ENCODE measurements at places on chromosomes 4 and X.

- no peak for DNase-seq
Observed at GRCh38 chrX:118062817-118063615, 53.6 kb downstream of the KLHL13 start.

DNA sequence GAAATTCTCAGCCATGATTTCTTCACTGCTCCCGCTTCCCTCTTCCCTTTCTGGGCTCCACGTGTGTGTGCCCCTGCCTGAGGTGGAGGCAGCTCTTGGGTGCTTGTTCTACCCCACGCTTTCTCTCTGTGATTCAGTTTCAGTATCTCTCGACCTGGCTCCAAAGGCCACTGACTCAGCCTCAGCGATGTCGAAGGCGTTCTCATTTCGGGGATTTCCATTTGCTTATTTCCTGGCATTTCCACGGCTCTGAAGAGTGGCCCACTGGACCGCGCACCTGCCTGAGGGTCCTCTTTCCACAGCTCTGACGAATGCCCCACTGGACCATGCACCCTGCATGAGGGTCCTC, 52.4 kb downstream of the GAK start:
- no peak for DNase-seq

GRCh38 chr4:1627417-1628313, 56.4 kb downstream of the FAM53A start:
- DNase-seq: no peak

DNA sequence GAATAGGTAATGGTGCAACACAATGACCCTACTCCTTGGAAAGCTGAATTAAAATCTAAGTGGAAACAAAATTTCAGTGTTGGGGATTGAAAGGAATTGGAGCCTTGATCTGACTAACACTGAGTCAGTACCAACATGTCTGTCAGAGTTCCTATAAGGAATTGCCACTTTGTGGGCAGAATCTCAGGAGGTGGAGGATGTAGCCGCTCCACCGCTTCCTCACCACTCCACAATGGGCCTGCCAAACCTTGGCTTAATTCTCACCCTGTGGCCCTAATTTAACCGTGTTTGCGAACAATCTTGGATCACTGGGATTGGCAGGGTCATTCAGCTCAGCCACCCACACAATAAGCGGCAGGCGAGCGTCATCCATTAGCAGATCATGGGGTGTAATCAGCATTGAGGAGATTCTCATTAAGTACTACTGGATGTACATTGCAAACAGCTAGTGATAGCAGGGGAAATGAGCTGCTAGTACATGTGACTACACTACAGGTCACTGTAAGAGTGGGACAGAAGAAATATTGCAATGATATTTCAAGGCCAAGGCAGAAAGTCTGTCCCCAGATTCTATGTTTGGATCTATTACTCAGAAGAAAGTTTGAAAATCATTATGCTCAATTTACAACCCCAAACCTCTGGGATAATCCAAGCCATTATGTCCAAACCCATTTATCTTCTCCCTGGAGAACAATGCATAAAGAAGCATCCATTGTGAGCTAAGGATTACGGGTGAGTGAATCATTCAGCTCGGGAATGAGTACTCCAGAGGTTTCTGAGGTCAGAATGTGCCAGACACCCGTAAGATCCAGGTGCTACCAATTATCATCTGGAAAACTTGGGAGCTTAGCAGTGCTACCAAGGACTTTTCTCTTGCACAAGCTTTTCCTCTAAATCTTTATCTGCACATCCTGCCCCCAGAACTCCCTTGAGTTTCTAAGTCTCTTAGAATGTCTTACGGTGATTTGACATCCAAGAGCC, 5.8 kb downstream of the SRPX start:
- no peak for DNase-seq

DNA sequence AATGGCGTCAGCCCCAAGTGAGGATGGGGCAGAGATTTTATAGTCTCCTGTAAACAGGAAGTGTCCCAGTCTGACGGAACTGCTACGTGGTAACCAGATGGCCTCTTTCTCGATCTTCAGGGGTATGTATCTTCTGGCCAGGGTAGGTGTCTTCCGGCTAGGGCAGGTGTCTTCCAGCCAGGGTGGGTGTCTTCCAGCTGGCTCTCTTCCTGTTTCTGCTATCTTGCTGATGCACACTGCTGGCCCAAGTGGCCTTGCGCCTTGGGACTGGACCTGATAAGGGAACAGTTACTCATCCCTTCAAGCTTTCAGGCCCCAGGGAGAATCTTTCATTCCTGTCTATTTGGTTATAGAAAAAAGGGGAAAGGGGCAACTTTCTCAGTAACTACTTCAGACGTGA, 178.7 kb upstream of the MAGEE2 start:
- DNase-seq: no peak

DNA sequence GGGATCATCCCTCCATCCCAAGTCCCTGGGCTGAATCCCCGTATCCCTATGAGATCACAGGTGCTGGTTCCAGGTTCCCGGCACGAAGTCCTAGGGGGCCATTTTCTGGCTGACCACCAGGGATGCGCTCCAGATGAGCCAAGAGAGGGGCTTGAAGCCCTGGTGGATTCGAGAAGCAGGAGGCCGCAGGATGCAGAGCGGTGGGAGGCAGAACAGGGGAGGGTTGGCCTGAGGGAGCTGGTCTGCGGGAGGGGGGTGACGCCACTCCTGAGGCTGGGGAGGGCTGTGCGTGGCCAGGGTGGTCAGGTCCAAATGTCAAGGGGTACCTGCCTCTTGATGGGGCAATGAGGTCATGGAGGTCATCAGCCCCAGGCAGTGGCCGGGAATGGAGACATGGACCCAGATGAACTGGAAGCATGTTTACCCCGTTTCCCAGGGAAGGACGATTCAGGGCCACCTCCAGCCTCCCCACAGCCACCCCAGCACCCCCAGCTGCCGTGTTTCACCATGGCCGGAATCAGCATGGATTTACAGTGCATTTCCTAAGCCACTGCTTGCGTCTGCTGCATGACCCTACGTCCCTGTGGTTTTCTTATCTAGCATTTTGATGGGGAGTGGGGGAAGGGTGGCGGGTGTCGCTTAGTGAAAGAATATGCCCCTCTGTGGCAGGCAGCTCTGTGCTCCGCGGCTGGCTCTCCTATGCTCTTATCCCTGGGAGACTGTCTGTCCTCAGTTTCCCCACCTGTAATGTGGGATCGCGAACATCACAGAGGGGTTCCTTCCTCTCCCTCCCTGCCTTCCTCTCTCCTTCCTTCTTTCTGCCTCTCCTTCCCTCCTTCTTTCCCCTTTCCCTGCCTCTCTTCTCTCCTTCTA, 17.0 kb upstream of the HTRA3 start:
- no peak for DNase-seq

- no peak for DNase-seq
Observed at GRCh38 chrX:30597216-30598012, 19.8 kb upstream of the TASL start.

DNA sequence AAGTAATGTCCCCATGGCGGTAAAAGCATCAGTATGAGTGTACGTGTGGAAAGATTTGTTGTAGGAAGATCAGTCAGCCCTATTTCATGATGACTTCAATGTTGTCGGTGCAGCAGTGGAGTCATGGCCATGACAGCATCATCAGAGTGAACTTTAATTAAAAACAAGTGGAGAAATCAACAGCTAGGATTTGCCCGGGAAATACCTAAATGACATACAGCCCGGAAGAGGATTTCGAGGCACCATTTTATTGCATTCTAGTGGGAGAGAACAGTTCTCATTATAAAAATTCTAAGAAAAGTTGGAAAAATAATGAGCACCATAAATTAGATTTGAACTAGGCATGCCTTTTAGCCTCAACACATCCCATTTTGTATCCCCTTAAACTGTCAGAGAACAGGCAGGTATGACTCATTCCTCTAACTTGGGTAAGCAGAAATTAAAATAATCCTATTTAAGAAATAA, 170.1 kb downstream of the SHROOM3 start:
- no peak for DNase-seq

- no peak for DNase-seq
Observed at GRCh38 chrX:101357166-101357795, 8.7 kb upstream of the TIMM8A start.

- DNase-seq: no peak
Observed at GRCh38 chr4:177519481-177520260, 77.4 kb upstream of the AGA start.

DNA sequence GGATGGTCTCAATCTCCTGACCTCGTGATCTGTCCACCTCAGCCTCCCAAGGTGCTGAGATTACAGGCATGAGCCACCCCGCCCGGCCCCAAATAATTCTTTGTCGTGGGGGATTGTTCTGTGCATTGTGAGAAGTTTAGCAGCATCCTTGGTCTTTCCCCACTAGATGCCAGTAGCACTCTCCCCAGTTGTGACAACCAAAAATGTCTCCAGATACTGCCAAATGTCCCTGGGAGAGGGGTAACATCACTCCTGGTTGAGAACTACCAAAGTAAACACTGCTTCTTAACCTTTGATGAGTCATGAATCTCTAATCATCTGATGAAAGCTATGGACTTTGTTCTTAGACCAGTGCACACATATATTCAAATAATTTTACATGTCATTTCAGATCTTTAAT, 90.7 kb upstream of the BRS3 start:
- DNase-seq: no peak

GRCh38 chr4:116357758-116358157, 727.6 kb downstream of the TRAM1L1 start:
- DNase-seq: no peak

DNA sequence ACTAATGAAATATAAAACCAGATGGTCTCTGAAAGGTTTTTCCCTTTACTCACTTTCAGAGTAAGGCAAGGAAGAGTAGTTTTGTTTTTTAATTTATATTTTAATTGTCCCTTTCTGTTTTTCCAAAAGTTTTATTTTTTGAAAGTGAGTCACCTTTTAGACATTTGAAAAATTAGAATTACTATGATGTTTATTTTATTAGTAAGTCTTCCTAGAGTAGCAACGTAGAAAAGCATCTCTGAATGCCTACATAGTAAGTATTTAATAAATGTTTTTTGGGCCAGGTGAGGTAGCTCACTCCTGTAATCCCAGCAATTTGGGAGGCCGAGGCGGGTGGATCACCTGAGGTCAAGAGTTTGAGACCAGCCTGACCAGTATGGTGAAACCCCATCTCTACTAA, 51.1 kb downstream of the TET2 start:
- no peak for DNase-seq

DNA sequence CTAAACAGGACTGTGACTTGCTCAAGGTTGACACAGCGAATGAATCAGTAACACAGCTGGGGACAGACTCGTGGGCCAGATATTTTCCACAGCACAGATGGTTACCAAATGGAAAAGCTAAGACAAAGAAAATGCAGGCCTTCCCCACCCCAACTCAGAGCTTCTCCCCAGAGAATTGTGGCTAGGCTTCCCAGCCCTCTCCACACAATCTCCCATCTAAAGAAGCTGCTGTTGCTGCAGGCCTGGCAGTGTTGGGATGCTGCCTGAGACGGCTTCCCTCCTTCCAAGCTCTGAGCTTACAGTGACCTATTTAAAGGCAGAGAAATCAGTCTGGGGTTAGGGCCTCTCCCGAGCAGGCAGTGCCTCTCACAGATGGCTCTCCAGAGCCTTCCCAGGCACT, 46.5 kb upstream of the PGRMC1 start:
- no peak for DNase-seq

- DNase-seq: no peak
Observed at GRCh38 chr4:70138751-70139150, 15.3 kb upstream of the PRR27 start.

DNA sequence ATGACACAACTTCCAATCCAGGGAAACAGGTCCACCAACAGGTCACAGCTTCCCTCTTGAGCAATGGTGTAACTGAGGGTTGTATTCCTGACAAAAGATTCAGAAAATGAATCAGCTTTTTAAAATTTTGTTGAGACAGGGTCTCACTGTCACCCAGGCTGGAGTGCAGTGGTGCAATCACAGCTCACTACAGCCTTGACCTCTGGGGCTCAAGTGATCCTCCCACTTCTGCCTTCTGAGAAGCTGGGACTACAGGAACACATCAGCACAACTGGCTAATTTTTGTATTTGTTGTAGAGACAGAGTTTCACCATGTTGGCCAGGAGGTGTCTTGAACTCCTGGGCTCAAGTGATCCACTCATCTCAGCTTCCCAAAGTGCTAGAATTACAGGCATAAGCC, 43.7 kb downstream of the SAT1 start:
- no peak for DNase-seq

GRCh38 chr4:45345558-45345957, 619.2 kb upstream of the GNPDA2 start:
- no peak for DNase-seq

- DNase-seq: no peak
Observed at GRCh38 chr4:149493492-149493891, 322.2 kb downstream of the IQCM start.

All from stimulated activated CD8-positive, alpha-beta memory T cell treated with anti-CD3 and anti-CD28 coated beads, Interleukin-15, amount 100 ng/mL, for 24 hours (primary cell).